Upper lobe of left lung (tissue), 6 donors: ENCODE measurements at places on chromosomes 2 and 18. TPM values are rescaled to one million over a fixed set of nuclear protein-coding genes. Genes with fewer than 3 reads are reported as not detected.
A peak's percentile ranks its signal among the peaks of the same experiment; 100 is the strongest.

- H3K36me3 ChIP-seq, result no peaks in the 10 kb centered on the region
- no peak overlapping the region for H3K4me3 ChIP-seq
- no peak for DNase-seq
- H3K4me1 ChIP-seq, result peaks cover 10% of the 10 kb centered on the region
- no peak overlapping the region for H3K27ac ChIP-seq
Observed at GRCh38 chr2:120866071-120866470, 130.4 kb downstream of the GLI2 start.

DNA sequence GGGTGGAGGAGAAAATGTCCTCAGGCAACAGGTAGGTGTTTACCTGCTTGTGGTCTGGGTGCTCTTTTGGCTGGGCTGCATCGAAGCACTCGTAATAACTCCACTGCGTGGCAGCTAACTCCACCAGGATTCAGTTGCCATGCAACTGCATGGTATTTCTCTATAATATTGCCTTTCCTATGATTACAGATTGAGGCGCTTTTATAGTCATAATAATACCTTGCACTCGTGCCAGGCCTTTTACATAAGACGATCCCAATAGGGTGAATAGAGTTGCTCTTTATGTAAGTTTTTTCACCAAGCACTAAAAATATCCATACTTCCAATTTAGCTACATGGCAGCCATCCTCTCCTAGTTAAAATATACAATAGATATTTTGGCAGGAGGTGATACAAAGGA, 19.7 kb upstream of the NYAP2 start:
- H3K27me3 ChIP-seq, result no peaks in the 10 kb centered on the region
- no peak overlapping the region for H3K27ac ChIP-seq
- H3K4me1 ChIP-seq, result no peaks in the 10 kb centered on the region
- H3K36me3 ChIP-seq, result no peaks in the 10 kb centered on the region

DNA sequence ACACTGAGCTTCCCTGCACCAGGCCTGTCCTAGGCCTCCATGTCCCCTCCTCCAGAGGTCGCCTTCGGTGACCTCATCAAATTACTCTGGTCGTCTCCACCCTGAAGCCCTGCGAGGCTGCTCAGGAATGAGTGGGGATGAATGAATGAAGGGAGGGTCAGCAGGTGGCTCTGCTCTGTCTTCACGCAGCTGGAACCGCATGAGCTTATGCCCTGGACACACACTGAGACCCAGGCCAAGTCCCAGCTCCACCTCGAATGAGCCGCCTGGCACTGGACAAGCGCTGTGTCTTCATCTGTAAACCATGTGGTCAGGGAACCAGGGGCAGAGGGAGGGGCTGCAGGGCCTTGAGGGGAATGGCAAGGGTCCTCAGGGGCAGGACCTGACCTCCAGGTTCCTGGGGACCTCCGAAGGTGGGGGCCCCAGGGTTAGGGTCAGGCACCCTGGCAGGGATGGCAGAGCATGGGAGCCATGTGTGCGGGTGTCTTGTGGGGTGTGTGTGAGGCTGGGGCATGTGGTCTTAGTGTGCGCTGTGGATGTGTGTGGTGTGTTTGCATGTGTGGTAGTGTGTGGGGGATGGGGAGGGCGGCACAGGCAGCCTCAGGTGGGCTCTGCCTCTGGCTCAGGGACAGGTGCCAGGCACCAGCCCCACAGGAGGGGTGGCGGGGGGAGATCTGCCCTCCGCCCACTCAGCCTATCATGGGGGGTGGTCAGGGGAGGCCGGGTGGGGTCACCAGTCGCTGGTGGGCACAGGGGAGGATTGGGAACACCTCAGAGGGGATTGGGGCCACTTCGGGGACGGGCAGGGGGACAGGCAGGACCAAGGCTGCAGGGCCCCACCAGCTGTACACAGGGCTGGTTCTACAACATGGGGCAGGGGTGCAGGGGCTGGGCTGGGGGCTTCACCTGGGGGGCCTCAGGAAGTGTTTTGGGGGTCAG, 13.9 kb downstream of the ODC1 start:
- peaks cover 19% of the 10 kb centered on the region for H3K4me1 ChIP-seq
- no peaks in the 10 kb centered on the region for H3K36me3 ChIP-seq
- DNase-seq, result peak; percentile 59
- no peak overlapping the region for H3K4me3 ChIP-seq

CRACDL gene
- 22.5 TPM for total RNA-seq

MOGAT1 gene
- 4.4 TPM for total RNA-seq

- no peaks in the 10 kb centered on the region for H3K36me3 ChIP-seq
- DNase-seq, result no peak
- H3K27ac ChIP-seq, result no peak overlapping the region
Observed at GRCh38 chr2:145316496-145316895, 796.6 kb upstream of the ZEB2 start.

- no peaks in the 10 kb centered on the region for H3K36me3 ChIP-seq
- DNase-seq, result no peak
- H3K4me1 ChIP-seq, result no peaks in the 10 kb centered on the region
- no peak overlapping the region for H3K27ac ChIP-seq
- H3K4me3 ChIP-seq, result no peak overlapping the region
Observed at GRCh38 chr2:177547122-177547521, 154.5 kb downstream of the AGPS start.

DNA sequence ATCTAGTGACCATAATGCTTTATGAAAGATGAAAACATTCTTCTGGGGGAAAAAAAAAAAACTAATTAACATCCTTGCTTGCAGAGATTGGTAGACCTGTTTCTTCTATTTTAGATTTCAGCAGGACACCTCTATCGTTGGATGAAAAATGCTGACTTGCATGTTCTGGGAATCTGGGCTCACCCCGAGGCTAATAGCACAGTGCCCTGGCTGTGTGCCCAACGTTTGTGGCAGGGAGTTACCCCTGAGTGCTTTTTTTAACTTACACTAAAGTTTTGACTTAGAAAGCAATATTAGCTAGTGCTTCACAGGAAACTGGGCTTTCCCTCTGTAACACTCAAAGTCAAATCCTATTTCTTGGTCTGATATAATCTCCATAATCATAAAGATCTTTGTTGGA, 233.2 kb downstream of the SLC8A1 start:
- no peaks in the 10 kb centered on the region for H3K4me1 ChIP-seq
- H3K36me3 ChIP-seq, result no peaks in the 10 kb centered on the region
- H3K4me3 ChIP-seq, result no peak overlapping the region
- no peak for DNase-seq
- H3K27ac ChIP-seq, result no peak overlapping the region

- no peak overlapping the region for H3K4me3 ChIP-seq
- no peaks in the 10 kb centered on the region for H3K36me3 ChIP-seq
- no peak for DNase-seq
- no peaks in the 10 kb centered on the region for H3K27me3 ChIP-seq
Observed at GRCh38 chr18:50092245-50092805, 102.6 kb downstream of the MYO5B start.

GRCh38 chr2:54279385-54279784, 23.4 kb upstream of the TSPYL6 start:
- H3K4me1 ChIP-seq, result no peaks in the 10 kb centered on the region
- DNase-seq, result no peak
- H3K27ac ChIP-seq, result no peak overlapping the region
- no peak overlapping the region for H3K4me3 ChIP-seq
- no peaks in the 10 kb centered on the region for H3K36me3 ChIP-seq

DNA sequence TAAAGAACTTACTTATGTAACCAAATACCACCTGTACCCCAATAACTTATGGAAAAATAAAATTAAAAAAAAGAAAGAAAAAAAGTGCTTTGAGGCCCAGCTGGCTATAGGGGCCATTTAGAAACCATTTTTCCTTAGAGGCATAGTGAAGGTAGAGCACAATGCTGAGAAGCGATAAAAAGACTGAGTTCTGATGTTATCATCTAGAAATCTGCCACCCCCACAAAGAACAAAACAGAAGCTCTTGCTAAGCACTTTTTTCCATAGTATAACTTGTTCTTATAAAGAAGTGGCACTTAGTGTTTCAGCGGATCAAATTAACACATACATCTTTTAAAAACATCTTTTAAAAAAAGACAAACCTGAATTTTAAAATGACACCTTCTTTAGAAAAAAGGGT, 51.4 kb downstream of the ICOS start:
- no peak overlapping the region for H3K27ac ChIP-seq
- H3K36me3 ChIP-seq, result no peaks in the 10 kb centered on the region
- DNase-seq, result no peak
- no peak overlapping the region for H3K4me3 ChIP-seq
- H3K4me1 ChIP-seq, result peaks cover 7% of the 10 kb centered on the region

DNA sequence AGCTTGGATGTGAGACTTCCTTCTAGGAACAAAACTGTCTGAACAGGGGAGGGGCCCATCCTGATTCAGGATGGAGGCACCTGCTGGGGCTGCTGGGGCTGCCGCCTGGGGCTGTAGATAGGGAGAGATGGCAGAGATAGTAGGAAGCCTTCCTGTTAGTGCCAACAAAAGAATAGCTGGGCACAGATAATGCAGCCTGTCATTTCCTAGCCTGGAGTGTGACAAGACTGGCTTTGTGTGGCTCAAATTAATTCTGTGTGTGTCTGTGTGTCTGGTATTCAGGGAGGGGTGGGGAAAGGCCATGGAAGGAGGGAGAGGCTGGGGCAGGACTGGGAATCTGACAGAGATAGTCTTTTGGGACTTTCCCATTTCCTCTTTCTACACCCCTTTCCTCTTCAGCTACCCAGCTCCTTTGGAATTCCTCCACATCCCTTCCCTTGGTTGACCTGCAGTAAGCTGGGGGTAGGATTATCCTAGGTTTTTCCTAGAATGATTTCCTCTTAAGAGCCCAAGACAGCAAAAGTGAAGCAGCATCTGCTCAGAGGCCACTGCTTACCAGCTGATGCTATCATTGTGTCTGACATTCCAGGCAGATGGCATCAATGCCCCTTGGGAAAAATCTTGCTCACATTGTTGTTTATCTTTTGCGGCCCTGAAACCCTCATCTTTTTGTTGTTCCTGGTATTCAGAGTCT, 144.9 kb upstream of the LHCGR start:
- H3K4me3 ChIP-seq, result no peak overlapping the region
- H3K27ac ChIP-seq, result no peak overlapping the region
- H3K27me3 ChIP-seq, result no peaks in the 10 kb centered on the region
- no peaks in the 10 kb centered on the region for H3K36me3 ChIP-seq

- peak; percentile 42 for DNase-seq
- H3K36me3 ChIP-seq, result no peaks in the 10 kb centered on the region
- H3K27ac ChIP-seq, result no peak overlapping the region
Observed at GRCh38 chr18:8847066-8847755, 141.9 kb downstream of the MTCL1 start.

- H3K4me1 ChIP-seq, result no peaks in the 10 kb centered on the region
- H3K27ac ChIP-seq, result no peak overlapping the region
- no peak for DNase-seq
- no peak overlapping the region for H3K4me3 ChIP-seq
Observed at GRCh38 chr2:64491426-64491825, 32.7 kb upstream of the AFTPH start.
